ENCODE measurements at places on chromosomes 2 and 18. TPM values are rescaled to one million over a fixed set of nuclear protein-coding genes. Genes with fewer than 3 reads are reported as not detected.

The UPP2 gene
- not detected for total RNA-seq

DNA sequence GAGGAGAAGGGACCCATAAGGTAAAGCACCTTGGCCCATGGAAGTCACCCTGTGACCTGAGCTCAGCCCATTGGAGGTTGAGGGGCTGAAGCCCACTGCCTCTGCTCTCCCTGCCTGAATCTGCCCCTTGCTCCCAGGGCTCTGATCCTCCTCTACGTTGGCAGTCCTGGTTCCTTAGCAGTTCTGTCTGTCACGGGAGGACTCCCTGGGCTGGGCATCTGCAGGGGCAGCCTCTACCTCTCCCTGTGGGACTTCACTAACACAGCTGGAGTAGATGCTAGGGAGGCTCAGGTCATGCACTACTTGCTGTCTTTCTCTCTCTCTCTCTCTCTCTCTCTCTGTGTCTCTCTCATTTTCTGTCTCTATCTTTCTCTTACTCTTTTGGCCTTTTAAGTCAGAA is 8.7 kb downstream of the GYPC start:
- no peak overlapping the region for H3K27ac ChIP-seq
- H3K4me3 ChIP-seq, result no peak overlapping the region
- H3K4me1 ChIP-seq, result peaks cover 63% of the 10 kb centered on the region

DNA sequence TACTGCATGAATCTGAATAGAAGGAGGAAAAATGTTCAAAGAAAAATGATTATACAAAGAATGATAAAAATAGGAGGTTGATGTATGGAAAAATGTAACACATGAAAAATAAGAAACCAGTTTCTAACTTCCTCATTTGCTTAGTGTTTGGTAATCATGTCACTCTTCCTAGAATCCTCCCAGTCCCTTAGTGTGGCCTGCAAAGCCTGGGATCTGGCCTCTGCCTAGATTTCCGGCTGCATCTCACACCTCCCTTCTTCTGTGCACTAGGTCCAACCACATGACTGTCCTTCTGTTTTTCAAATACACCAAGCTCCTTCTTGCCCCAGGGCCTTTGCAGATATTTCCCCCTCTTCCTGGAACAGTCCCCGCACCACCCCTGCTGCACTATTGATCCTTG is 76.8 kb upstream of the RBMS1 start:
- H3K4me1 ChIP-seq, result no peaks in the 10 kb centered on the region
- H3K27ac ChIP-seq, result no peak overlapping the region
- H3K27me3 ChIP-seq, result no peaks in the 10 kb centered on the region
- no peak for DNase-seq
- no peak overlapping the region for H3K4me3 ChIP-seq
- H3K36me3 ChIP-seq, result no peaks in the 10 kb centered on the region

DNA sequence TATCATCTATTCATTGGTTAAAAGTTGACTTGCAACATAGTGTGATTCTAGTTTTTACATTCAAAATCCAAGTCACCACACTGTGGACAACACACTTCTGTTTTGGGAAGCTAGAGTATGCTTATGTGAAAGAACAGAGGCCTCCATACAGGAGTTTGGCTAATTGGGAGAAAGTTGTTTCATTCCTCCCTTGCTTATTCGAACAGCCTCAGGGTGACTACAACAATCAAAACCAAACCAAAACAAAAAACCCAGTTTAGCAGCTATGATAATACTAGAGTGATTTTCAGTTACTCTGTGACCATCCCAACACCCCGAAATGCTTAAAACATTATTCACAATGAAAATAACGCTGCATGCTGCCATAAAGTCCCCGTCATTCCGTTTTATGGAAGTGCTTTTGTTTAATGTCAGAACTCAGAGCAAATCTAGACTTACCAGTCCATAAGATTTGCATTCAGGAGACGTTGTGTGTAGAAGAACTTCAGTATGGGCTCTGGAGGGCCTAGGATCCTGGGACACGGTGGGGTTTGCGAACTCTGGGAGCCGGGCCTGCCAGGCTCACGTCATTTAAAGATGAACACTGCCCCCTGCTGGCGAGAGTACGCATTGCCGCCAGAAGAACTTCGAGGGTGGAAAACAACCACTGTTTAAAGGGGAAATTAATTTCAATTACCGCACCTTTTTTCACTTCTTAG is 111.4 kb downstream of the FTCDNL1 start:
- no peak overlapping the region for H3K4me3 ChIP-seq
- H3K4me1 ChIP-seq, result no peaks in the 10 kb centered on the region
- H3K27me3 ChIP-seq, result peaks cover 8% of the 10 kb centered on the region
- peak; percentile 58 for DNase-seq
- H3K36me3 ChIP-seq, result no peaks in the 10 kb centered on the region
- no peak overlapping the region for H3K27ac ChIP-seq

DNA sequence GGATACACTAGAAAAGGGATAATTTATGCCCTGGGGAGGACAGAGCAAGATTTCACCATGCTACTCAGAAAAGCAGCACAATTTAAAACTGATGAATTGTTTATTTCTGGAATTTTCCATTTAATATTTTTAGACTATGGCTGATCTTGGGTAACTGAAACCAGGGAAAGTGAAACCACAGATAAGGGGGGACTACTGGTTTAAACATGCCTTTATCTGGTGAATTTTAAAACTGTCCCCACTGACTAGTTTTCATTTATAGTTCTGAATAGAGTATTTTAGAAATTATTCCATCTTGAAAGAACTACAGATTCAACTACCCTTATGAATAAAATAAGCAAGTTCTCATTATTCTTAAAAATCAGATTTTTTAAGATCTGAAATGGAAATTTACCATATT is 15.0 kb downstream of the NFU1 start:
- H3K27me3 ChIP-seq, result no peaks in the 10 kb centered on the region
- no peak overlapping the region for H3K27ac ChIP-seq
- H3K4me1 ChIP-seq, result no peaks in the 10 kb centered on the region
- DNase-seq, result no peak
- H3K4me3 ChIP-seq, result no peak overlapping the region
